A549 (cell line): ENCODE measurements at places on chromosomes 16 and 17. TPM values are rescaled to one million over a fixed set of nuclear protein-coding genes. Genes with fewer than 3 reads are reported as not detected.

DNA sequence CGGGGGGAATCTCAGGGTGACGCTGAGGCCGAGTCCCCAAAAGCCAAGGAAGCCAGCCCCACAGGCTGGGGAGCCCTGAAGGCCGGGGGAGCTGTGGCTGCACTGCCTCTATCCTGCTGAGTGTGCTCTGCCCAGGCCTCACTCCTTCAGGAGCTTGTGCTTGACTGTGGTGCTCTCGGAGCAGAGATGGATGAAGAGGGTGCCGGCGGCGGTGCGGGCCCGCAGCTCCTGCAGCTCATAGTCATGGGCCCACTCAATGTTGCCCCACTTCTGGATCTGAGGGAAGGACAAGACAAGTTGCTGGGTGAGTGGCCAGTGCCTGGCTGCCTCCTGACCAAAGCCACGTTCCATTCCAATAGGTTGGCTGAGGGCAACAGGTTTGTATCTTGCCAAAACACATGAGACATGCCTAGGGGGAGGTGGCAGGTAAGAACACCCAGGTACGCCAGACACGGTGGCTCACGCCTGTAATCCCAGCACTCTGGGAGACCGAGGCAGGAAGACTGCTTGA is 20.5 kb downstream of the ATPAF2 start:
- DNase-seq = no peak

GRCh38 chr16:57032931-57033330 is 43.6 kb downstream of the NLRC5 start:
- no peak for DNase-seq

DNA sequence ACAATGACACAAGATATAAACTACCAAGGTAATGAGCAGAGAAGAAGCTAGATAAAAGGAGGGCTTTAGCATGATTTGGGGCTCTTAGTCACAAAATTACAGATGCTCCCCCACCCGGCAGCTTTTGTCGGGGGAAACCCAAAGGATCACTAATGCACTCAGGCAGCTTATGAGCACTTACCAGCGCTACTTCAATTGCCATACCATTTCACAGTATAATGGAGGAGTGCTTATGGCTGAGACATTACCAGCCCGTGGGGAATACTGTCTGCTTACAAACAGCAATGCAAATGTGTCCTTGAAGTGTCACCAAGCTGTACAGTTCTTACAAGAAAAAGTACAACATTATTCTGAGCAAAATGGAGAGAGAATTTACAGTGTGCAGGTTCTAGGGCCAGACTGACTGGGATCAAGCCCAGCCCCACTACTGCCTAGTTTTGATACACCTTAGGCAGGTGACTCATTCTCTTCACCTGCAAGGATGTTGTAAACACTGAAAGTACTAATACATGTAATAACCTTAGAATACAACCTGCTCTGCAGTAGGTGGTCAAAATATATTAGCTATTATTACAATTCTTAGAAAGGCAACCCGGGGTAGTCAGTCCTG is 16.3 kb downstream of the ANKFY1 start:
- no peak for DNase-seq

DNA sequence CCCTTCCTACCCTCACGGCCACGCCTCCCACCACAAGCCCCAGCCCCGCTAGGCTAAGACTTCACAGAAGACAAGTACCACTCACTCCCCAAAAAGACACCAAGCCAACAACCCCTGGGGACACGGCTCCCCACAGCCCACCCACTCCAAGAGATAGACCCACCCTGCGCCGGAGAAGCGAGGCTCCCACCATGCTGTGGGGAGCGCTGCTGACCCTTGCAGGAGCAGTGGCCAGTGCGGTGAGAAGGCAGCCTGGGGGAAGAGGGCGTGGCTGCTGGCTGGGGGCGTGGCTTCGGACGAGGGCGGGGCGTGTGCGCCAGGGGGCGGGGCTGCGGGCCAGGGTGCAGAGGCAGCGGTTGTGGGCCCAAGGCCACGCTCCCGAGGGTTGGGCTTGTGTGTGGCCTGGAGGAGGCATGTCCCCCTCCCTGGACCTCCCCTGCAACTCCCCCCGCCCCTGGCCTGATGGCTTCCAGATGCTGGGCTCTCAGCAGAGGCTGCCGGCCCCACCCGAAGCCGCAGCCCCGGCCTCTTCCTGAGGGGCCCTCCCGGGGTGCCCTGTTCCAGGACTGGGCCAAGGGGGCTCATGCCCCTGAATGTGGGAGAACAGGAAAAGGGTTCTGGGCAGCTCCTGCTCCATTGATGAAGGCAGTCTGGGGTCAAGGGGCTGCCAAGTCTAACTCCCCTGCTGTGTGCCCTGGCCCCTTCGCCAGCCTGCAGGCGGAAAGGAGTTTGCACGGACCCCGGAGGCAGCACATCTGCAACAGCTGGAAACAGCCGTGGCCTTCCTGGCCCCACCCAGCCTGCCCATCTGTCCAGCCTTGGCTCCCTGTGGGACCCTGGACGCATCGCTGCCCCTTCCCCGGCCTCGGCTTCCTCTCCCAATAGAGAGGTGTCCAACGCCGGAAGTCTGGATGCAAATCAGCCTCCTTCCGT is 9.1 kb downstream of the TFAP4 start:
- peak; percentile 43 for DNase-seq

- DNase-seq = no peak
These were observed 16.6 kb upstream of the RNF135 start for GRCh38 chr17:30954046-30954830.

- DNase-seq = no peak
These were observed 82.7 kb downstream of the RPH3AL start for GRCh38 chr17:269616-270514.

DNA sequence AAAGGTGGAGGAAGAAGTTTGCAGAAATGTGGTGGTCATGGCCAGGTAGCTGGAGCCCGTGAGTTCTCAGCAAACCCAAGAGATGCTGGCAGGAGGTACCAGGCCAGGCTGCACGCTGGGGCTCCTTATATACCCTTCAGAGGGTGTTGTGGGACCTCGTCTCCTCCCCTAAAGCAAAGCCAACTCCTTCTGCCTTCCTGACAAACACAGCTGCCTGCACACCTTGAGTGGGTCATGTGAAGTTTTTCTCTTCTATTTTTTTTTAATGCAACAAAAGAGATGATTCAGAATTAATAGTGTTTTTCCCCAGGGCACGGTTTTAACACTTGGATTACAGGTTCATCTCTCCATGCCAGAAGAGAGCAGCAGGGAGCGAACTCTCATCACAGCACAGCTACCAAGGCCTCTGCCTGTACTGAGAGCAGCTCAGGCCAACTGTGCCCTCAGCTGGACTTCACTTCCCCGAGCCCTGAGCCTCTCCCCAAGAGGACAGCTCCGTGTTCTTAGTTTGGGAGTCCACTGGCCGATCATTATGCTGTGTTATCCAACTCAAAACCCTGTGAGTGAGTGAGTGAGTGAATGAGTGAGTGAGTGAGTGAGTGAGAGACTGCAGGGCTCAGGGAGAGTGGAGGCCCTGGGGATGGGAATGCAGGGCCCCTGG is at the start of gene KRT15:
TSS of gene KRT15 (minus strand) at position 102 of the 661 bp plus-strand sequence. CDS start at position 39, 63 bp downstream.
- DNase-seq = no peak

DNA sequence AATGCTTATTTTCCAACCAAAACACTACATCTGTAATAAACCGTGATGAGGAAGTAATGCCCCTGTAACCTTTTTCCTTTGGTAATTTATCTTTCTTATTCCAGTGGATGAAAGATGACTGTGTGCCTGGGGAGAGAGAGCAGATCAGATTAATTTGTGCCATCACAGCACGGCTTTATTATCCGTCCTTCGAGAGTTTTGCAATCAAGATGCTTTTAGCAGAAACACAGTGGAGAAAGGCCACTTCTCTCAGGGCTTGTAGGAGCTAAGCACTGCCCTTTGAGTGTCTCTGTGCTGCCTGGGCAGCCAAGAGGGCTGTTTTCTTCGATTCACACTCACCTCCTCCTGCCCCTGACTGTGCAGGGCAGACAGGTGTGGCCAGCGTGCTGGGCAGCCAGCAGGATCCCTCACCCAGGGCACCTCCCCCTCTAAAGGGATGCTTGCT is 190.2 kb downstream of the PRKCA start:
- DNase-seq = no peak

DNA sequence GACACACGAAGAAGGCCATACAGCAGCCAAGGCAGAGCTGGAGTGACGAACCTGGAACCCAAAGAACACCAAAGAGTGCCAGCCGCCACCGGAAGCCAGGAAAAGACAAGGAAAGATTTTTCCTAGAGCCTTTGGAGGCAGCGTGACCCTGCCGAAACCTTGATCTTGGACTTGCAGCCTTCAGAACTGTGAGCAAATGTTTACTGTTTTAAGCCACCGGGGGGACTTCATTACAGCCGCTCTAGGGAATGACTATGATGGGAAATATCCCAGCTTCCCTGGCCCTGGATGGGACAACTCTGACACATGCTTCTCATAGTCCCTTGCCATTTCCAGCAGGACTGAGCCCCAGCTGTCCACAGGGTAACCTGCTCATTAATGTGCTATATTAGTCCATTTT is 270.6 kb downstream of the HAPSTR1 start:
- no peak for DNase-seq

- DNase-seq = no peak
These were observed 10.1 kb downstream of the HIRIP3 start for GRCh38 chr16:29985271-29985811.

- no peak for DNase-seq
These were observed 60.5 kb upstream of the CLEC3A start for GRCh38 chr16:77961814-77962213.

CRYM gene
- polyA plus RNA-seq = 0.94 to 0.98 TPM (median 0.94 TPM) in 3 replicates

ABCC6 gene
- 2.9 to 4.0 TPM (median 3.6 TPM) in 3 replicates for polyA plus RNA-seq
